A172 (cell line): ENCODE measurements at places on chromosomes 7 and 10.
A peak's percentile ranks its signal among the peaks of the same experiment; 100 is the strongest.

- DNase-seq = peak; percentile 35
Measured at GRCh38 chr7:6590645-6591110, 857 bp downstream of the INTS15 start.

GRCh38 chr7:17408245-17408903, 109.9 kb downstream of the AHR start:
- DNase-seq = peak; percentile 92

- DNase-seq = no peak
Measured at GRCh38 chr10:11795101-11795920, 27.8 kb upstream of the PROSER2 start.

DNA sequence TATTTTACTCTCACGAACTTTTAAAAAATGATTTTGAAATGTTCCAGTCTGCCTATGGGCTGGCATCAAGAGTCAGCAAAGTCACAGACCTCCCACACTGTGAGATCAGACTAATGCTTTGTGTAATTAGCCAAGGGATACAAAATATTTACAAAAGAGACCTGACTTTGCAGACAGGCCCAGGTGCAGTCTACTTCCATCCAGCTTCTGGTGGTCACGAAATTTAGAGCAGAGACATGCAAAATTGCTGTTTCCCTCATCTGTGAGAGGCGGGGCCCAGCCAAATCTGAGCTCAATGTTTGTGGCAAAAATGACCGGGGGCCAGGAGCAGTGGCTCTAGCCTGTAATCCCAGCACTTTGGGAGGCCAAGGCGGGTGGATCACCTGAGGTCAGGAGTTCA, 82.5 kb upstream of the PITRM1 start:
- DNase-seq = no peak

DNA sequence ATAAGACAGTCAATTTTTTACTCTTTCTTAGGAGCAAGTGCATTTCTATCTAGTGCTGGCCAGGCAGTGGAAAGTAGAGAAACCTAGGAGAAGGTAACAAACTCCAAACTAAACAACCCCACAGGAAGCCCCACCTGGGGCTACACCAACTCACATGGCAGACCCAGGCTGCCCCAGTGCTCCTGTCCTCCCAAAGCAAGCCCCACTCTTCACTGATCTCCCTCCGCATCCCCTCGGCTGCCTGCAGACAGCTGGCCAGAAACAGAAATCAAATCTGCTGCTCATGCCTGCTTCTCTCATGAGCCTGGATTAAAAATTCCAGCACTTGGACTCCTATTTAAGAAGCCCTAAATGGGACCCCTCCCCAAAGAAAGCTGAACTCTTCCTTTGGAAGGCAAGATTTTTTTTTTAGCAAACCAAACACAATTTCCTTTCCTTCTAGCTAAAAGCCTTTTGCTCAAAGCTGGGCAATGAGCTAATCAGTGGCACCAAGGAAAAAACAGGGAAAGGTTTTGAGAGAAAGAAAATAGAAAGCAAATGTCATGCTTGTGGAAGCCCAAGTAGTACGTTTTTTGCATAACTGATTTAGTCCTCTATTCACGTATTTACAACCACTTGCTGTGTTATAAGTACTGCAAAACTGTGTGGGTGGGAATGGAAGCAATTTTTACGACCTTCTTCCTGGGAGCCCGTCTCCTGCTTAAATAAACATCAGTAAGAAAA, 10.8 kb downstream of the PDE1C start:
- no peak for DNase-seq

DNA sequence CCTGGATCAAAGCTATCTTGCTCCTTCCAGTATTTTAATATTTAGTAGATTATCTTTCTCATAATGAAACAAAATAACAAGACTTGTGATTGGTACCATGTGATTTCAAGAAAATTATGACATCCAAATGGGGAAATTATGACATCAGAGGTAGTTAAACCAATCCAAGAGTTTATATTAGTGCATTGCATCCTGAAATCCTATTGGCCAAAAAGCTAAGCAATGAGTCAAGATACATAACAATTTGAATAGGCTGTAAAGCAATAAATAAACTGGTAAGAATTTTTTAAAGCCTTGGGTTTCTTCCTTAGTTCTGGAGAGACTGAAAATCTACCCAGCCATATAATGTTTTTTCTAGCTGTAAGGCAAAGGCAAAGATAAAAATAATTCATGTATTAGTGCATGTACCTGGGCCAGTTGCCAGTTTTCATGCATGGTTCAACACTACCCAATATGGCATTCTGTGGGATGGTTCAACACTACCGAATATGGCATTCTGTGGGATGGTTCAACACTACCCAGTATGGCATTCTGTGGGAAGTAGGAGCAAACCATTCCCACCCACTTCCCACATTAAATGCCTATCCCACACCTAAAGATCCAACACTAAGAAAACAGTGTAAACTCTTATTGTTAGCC, at the start of gene RNF148:
TSS of gene RNF148 (minus strand) at position 51 of the 639 bp plus-strand sequence. CDS start 172 bp downstream, outside the sequence.
- DNase-seq = no peak

- peak; percentile 33 for DNase-seq
Measured at GRCh38 chr10:100993986-100994708, 5.5 kb upstream of the LZTS2 start.

DNA sequence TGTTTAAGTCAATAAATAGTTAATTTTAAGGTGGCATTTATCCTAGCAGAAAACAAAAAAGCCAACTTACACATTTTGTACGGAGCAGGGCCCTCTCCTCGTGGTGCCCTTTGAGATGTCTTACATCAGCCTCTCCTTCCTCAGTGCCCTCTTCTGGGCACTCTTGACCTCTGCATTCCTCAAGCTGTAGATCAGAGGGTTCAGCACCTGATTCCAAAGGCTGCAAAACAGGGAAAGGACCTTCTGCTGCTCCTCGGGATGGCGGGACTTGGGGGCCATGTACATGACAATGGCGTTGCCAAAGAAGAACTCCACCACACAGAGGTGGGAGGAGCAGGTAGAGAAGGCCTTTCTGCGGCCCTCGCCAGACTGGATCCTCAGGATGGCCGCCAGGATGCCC, 4.6 kb upstream of the OR2A14 start:
- no peak for DNase-seq

GRCh38 chr7:67698354-67698753, 701.7 kb downstream of the TYW1 start:
- DNase-seq = no peak

DNA sequence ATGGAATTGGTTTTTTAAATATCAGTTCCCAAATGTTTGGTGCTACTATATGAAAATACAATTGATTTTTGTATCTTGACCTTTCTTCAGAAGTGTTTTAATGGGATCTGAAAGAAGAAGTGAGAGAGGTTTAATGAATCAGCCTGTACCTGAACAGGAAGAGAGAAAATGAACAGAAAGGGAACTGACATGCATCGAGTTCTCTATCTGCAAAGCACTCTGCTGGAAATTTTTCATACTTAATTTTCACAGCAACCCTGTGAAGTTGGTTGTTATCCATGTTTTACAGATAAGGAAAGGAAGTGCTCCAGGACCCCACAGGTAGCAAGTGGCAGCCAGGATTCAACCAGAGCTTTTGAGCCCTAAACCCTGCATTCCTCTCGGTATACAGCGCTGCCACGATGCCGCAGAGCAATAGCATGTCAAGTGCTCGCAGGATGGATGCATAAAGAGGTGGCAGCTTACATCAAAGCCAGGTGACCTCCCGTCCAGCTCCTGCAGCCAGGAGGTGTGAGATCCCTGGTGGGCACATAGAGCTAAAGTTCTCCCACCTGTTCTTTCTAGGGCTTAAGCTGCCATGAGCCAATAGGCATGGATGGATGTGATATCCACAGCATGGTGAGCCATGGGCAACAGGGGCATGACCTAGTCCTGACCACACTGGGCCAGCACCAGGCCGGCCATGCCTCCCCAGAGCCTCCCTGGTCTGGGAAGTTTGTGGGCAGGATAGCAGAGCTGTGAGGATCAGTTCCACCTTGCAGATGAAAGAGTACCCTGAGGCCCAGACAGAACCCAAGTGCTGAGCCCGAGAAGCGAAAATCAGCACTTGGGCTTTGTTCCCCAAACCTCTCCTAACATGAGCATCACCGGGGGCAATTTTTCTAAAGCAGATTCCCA, 57.2 kb downstream of the CALML3 start:
- no peak for DNase-seq

DNA sequence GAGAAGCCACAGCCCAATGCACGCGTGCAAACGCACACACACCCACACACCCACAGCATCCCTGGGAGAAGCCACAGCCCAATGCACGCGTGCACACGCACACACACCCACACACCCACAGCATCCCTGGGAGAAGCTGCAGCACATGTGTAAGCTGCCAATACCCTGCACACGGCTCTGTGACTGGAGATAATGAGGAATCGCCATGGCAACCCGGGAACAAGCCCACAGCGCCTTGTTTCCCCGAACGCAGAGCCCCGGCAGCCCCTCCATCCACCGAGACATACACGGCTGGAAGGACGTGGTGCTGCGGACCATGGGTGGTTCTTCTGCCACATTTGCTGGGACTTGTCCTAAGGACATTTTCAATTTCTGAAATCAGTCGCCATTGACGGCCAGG, 221.3 kb downstream of the PTPRN2 start:
- no peak for DNase-seq

- DNase-seq = no peak
Measured at GRCh38 chr10:47287365-47287802, 12.6 kb upstream of the GDF10 start.

- DNase-seq = no peak
Measured at GRCh38 chr7:5635006-5635405, 146.5 kb downstream of the RNF216 start.

GRCh38 chr7:1886361-1887064, 216.4 kb downstream of the ELFN1 start:
- DNase-seq = peak; percentile 21

DNA sequence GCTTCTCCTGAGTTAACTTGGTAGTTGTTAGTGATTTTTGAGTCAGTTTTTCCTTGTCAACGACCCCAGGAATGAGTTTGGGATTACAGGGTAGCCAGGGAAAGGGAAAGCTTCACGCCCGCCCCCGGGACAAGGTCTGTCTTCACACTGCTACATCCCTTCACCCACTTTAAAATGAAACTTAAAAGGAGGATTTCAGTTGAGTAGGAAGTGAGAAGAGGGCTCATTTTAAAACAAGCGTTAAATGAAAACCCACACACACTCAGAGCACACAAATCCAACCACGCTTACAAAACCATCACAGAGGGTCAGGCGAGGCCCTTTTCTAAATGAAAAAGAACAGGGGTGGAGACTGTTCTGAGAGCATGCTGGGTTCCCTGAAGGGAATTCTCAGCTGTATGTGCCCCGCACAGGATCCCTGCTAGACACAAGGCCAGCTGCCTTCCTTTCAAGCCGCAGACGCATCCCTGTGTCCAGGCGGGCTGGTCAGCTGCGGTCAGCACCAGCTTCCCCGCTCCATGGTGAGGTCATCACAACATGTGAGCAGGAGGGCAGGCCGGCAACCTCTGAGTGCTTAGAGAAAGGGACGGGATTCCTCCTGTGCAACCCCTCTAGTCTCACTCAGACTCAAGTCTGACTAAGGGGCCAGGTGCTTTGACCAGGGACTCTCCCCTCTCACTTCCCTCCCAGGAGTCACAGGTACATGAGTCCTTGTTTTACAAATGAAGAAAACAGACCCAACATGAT, 111.8 kb downstream of the EGFR start:
- DNase-seq = peak; percentile 98

DNA sequence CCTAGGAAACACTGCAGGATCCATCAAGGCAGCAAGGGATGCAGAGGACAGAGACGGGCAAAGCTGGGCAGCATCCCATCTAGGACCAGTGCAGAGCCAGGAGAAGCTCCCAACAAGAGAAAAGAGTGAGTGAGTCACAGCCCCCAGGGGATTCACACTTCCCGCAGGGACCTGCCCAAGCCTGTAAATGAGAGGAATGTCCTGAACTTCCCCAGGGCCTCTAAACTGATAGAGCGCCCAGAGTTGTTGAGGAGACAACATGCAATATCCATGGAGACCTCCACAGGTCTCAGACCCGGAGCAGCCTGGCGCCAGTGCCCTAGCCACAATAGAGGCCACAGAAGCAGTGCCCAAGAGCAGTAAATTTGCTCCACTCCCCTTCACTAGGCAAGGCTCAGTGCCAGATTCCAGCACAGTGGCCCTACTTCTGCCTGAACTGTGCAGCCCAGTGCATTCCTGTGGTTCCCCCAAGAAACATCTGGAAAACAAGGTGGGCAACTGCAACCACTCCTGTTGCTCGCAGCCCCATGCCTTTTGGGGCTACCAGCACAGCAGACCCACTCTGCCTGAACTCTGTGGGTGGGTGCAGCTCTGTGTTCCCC, 567.5 kb downstream of the POM121L12 start:
- DNase-seq = peak; percentile 7

DNA sequence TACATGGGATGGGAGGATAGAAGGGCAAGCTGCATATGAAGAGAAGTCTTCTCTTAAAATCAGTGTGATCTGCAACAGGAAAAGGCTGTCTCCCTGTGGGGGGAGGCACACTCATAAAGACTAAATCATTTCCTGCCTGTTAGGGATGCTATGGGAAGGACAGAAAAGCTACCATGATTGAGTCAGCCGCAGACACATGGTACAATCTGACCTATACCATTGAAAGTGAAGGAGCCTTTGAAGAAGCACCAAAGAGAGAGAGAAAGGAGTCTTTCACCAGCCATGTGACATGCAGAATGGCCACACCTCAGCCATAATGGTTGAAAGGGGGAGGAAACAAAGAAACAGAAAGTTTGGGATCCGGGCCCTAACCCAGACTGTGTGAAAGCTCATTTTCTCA, 29.1 kb downstream of the NUDCD3 start:
- peak; percentile 90 for DNase-seq

GRCh38 chr10:57699944-57700343, 567.8 kb downstream of the IPMK start:
- no peak for DNase-seq

DNA sequence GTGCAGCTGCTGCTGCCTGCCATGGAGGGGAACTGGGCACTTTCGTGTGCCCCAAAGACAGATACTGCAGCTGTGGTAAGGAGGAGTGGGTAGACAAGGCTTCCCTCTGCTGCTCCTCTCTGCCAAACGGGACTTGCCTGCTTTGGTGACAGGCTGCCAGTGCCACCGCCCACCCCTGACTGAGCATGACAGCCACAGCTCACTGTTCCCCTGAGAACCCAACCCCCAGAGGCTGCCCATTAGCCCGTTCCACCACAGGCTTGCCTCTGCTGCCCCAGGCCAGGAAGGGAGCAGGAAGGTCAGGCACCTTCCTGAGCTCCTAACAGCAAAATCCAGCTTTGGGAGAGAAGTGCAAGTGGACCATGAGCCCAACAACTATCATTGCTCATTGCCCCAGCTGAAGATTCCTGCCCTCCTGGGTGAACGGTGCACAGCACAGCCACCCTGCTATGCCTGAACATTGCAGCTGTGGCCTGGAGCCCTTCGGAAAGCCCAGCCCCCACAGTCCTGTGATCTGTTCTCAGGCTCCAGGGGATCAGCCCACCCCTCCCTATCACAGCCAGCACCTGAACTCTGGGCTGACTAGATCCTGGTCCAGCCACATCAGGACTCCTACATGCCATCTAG, 58.7 kb upstream of the ANTXRL start:
- DNase-seq = no peak
